Activated T-helper 2 cell treated with anti-CD3 and anti-CD28 coated beads, Interferon-gamma antibody, Interleukin-2, Interleukin-4, amounts not matched to agents 10 μg/mL and 5 μg/mL and 100 μg/mL, durations not matched to agents 14 hours and 24 hours and 36 hours (primary cell): ENCODE measurements at places on chromosomes 5 and 9. TPM values are rescaled to one million over a fixed set of nuclear protein-coding genes. Genes with fewer than 3 reads are reported as not detected.

- no peak for DNase-seq
Measured at GRCh38 chr5:9268226-9268625, 277.6 kb downstream of the SEMA5A start.

SLC46A2 gene
- not detected in 2 replicates for total RNA-seq

DNA sequence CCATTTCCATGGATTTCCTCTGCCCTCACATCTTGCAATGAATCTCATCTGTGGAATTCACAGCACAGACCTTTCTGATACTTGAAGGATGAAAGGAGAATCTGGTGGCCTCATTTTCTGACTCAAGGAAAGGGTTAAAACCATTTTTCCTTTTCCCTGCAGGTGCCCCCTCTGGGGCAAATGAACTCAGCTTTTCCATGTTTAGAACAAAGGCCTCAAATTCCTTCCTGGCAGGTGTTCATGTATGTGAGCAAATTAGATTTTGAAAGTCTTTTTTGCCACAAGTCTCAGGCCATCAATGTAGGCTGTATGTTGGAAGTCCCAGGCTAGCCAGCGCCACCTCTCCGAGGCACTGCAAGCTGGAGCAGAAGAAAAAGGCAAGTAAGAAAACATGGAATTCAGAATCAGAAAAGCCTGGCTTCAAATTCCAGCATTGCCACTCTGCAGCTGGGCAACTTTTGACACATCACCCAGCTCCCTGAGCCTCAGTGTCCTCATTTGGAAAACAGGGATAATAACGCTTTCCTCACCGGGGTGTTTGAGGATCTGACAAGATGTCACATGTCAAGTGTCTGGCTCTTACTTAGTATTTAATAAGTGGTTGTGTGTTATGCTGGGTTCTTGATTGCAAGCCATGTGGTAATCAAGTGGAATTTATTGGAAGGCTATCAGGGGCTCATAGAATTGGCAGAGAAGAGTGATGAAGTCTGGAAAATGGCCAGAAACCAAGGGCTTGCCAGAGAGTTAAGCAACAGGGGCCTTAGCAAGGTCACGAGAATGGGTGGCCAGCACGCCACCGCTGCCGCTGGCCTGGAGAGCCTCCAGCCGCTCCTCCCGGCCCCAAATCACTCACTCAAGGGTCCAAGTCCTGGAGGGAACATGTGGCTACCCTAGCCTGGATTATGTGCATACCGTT lies 48.4 kb upstream of the SMIM23 start:
- no peak for DNase-seq

DNA sequence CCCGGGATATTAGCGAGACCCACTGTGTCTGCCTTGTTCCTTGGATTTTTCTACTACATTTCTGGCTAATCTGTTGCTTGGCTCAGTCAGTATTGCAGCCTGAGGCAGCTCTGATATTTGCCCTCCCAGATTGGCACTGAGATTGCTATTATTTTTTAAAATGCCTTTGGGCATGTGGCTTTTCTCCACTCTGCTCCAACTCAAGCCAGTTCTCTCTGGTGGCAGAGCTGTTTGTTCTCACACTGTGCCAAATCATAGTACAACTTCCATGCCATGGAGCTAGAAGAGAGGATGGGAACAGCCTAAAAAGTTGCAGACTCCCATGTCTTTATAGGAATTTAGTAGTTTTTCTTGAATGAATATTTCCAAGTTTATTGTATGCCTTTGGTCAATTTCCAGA lies 155.9 kb upstream of the ATP10B start:
- DNase-seq = no peak

RIOK2 gene
- 28.1 and 30.5 TPM in 2 replicates for total RNA-seq

DNA sequence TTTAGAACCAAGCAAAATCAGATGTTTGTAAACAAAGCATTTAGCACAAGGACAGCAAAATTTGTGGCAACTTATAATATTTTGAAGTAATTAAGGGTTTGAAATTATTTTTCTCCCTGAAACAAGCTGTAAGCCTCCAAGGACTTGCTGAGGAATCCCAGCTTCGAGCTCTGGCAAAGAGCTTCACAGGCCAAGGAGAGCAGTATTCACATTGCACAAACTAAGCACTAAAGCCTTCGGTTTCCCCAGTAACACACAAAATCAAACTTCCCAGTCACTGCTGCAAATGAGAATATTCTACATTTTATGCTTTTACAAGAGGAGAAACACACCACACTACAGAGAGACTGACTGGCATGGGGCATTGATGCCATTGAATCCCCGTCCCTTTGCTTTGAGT lies 101.9 kb downstream of the WDR41 start:
- DNase-seq = no peak

DNA sequence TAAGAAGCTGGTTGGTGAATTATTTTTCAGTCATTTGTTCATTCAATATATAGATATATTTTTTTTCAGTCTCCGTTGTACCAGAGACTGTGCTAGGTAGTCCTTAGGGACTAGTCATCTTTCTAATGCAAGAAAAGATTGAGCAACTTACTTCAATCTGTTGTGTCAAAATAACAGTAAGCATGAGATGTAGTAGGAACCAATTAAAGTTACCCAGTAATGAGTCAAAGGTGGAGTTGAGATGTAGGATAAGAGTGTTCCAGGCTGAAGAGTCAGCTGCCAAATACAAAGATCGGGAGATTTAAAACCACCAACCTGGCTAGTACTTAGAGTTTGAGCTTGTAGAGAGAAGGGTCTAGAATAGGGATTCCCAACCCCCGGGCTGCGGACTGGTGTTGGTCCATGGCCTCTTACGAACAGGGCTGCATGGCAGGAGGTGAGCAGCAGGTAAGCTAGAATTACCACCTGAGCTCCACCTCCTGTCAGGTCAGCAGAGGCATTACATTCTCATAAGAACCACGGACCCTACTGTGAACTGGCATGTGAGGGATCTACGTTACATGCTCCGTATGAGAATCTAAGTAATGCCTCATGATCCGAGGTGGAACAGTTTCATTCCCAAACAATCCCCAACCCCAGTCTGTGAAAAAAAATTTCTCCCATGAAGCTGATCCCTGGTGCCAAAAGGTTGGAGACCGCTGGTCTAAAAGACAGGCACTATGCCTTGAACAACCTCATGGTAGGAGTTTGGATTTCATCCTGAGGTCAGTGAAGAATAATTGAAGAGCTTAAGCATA lies 1241.5 kb upstream of the WWC1 start:
- no peak for DNase-seq

DNA sequence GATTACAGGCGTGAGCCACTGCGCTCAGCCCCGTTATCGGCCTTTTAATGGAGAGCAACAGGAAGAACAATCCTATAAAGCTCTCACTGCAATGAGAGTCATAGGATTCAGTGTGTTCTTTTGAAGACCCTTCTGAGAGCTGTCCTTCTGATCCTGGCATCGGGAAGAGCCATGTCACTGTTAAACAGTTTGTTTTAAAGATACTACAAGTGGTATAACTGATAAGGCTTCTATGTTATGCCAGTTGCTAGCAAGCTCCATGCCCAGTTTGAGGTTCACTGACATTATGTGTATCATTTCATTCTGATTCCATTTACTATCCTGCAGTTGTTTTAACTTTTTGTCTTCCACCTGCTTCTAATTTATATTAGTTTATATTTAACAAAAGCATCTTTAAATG lies 55.8 kb downstream of the GNAQ start:
- DNase-seq = no peak

DNA sequence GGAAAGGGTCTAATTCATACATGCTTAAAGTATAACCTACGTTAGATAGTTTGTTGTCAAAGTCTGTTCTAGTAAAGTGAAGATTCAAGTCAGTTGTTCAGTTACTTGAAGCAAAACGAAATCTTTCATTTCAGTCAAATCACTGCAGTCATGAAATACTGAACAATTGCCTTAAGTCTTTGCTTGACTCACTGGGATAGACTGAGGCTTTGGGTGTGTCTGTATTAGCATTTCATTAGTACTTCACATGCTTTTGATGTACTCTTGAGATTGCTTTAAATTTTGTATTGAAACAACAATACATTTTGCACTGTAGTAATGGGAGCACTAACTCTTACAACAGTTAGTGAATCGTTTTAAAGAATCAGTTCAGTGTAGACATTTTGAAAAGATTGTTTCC lies 4.0 kb upstream of the CMYA5 start:
- no peak for DNase-seq

PTGDS gene
- total RNA-seq = not detected in 2 replicates

EIF4EBP3 gene
- 9.2 and 15.0 TPM in 2 replicates for total RNA-seq

- no peak for DNase-seq
Measured at GRCh38 chr5:118620233-118620632, 368.1 kb downstream of the DTWD2 start.

CARTPT gene
- not detected in 2 replicates for total RNA-seq

- DNase-seq = no peak
Measured at GRCh38 chr5:65612298-65612907, 11.7 kb downstream of the TRIM23 start.

DNA sequence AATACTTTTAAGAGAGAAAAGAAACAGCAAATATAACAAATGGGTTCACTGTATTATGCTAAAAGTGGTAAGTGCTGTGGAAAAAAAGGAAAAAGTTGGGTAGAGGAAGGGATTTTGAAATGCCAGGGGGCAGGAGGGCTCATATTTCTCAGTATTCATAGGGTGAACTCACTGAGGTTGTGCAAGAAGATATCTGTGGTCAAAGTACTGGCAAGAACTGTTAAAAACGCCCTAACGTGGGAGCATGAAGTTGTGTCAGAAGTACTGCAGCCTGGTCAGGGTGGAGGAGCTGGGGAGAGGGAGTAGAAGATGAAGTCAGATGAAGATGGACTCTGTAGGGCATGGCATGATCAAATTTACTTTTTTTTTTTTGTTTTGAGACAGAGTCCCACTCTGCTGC lies 31.2 kb upstream of the SLC28A3 start:
- DNase-seq = no peak

DNA sequence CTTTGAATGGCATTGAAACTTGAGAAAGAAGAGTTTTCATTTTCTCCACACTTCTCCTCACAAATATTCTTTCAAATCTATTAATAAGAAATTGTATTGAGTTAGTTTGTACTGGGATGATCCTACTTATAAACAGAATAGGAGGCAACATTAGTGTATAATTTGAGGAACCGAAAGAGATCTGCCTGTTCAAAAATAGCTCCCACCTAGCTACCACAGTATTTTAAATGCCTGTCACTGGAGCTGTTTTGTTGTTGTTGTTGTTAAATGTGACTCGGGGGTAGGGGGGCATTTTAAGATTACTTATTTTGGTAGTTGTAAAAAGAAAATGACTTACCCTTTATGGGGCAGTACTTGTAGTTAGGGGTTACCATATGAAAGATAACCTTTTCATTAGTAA lies 20.1 kb upstream of the HAPLN1 start:
- DNase-seq = no peak

DNA sequence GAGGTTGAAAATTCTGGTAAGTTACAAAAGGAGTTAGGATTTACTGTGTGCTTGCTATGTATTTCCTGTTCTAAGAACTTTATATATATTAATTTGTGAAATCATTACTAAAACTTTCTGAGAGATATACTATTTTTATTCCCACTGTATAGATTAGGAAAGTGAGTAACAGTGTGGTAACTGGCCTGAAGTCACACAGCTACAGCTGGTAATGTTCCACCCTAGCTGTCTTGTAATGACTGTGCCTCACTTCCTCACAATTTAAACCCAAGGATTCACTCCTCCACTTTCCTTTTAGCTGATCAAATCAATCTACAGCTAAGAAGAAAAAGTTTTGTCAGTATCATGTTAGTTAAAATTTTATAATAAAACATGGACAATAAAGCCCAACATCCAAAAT lies 278.8 kb downstream of the GAS1 start:
- no peak for DNase-seq

DNA sequence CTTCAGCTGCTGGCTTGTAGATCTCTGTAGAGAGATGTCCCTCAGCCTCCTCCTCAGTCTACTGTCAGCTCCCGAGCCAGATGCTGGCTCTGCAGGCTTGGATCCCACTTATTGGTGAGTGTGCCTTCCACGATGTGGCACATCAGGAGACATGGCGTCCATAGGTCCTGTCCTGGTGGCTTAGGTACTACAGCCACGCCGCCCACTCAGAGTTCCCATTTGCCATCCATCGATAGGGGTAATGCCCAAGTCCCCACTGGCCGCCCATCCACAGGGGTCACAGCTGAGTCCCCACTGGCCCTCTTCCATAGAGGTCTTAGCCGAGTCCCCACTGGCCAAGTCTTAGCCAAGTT lies 17.3 kb downstream of the EXOC3 start:
- no peak for DNase-seq

- DNase-seq = no peak
Measured at GRCh38 chr5:65017636-65018035, 248.9 kb downstream of the CWC27 start.

DNA sequence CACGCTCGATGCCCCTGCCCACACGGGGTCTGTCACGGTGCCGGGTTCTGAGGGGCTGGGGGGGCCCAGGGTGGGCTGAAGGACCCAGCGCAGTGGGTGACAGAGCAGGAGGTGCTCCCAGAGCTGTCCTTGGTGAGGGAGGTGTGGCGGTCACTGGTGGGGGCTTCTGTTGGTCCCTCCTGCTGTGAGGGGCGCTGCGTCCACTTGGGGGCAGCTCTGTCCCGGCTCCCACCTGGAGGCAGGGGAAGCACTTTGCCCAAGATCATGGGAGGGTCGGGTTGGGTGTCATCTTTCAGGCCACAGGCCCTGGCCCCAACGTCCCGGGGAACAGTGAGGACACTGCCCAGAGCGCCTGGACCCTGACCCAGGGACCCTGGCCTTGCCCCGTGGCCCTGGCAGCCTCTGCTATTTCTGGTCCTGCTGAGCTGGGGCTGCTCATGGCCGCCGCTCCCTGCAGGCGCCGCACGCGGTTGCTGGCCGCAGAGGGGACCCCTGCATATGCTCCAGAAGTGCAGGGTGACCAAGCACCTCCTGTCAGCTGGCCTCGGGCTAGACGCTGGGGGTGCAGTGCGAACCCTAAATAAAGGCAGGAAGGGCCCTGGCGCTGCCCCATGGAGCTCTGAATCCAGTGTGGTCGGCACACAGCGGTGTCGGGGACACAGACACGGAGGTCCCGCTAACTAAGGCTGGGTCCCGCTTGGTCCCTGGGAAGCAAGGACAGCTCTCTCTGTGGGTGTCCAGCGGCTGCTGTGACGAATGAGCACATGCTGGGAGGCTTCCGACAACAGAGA lies 11.6 kb upstream of the RNU6ATAC start:
- no peak for DNase-seq

- DNase-seq = no peak
Measured at GRCh38 chr5:139725073-139725830, 70.4 kb upstream of the PSD2 start.

SPAAR gene
- not detected in 2 replicates for total RNA-seq

- no peak for DNase-seq
Measured at GRCh38 chr5:64156261-64156660, 9.4 kb upstream of the RNF180 start.

TTLL11 gene
- total RNA-seq = 2.2 and 2.4 TPM in 2 replicates

FBXW11 gene
- 47.3 and 51.4 TPM in 2 replicates for total RNA-seq
